ENCODE measurements at places on chromosomes 4 and X. TPM values are rescaled to one million over a fixed set of nuclear protein-coding genes. Genes with fewer than 3 reads are reported as not detected.

PRKG2 gene
- not detected for total RNA-seq

- H3K4me1 ChIP-seq, result peaks cover 44% of the 10 kb centered on the region
- no peak overlapping the region for H3K4me3 ChIP-seq
- no peaks in the 10 kb centered on the region for H3K36me3 ChIP-seq
- peaks cover 2% of the 10 kb centered on the region for H3K27me3 ChIP-seq
- no peak overlapping the region for H3K27ac ChIP-seq
Measured at GRCh38 chr4:155600244-155600643, 66.4 kb upstream of the GUCY1A1 start.

DNA sequence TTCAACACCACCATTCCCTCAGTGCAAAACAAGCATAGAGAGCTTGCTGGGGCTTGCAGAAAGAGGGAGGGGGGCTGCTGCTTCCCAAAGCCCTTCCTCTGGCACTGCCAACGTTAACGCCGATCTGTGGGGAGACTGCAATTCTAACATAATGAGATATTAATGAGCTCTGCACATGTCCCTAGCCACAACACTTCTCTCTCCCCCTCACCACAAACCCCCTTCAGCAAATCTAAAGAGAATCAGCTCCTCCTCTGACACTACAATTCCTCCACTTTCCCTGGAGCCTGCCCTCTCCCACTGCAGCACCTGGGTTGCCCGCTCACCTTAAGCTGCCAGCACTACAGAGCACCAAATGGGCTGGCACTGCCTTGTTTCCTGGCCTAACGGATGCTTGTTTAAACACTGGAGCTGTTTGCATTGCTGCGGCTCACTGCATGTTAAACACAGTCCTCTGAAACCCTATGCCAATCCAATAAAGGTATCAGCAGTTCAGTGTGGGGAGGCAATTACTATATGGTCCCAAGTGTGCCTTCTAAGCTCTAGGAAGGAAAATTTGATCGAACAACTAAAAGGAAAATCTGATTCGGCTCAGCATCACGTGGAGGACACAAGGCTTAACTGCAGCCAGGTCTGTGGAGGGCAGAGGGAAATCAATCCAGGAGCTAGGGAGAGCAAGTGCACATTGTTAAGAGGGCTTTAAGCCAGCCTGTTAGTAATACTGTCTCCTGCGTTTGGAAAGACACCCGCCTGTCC, 232.4 kb downstream of the MAML3 start:
- no peaks in the 10 kb centered on the region for H3K27me3 ChIP-seq
- H3K4me1 ChIP-seq, result peaks cover 42% of the 10 kb centered on the region
- no peaks in the 10 kb centered on the region for H3K36me3 ChIP-seq
- no peak for DNase-seq
- no peak overlapping the region for H3K27ac ChIP-seq

TBC1D9 gene
- total RNA-seq, result 38.8 TPM

DNA sequence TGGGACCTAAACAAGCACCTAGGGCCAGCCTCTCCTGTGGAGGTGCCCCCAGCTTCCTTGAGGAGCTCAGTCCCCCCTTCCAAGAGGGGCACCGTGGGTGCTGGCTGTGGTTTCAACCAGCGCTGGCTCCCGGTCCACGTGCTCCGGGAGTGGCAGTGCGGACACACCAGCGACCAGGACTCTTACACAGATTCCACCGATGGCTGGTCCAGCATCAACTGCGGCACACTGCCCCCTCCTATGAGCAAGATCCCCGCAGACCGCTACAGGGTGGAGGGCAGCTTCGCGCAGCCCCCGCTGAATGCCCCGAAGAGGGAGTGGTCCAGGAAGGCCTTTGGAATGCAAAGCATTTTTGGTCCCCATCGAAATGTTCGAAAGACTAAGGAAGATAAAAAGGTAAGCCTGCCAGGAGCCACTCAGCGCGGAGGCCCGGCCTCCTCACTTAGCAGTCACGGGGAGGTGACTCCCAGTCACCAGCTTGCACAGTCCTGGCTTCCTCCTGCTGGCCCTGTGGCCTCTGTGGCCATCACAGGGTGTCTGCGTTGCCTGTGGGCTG, 24.9 kb downstream of the RGS12 start:
- H3K4me1 ChIP-seq, result peaks cover 4% of the 10 kb centered on the region
- peaks cover 12% of the 10 kb centered on the region for H3K36me3 ChIP-seq
- H3K27ac ChIP-seq, result no peak overlapping the region
- no peaks in the 10 kb centered on the region for H3K27me3 ChIP-seq
- peak; percentile 78 for DNase-seq

NUP54 gene
- total RNA-seq, result 37.8 TPM

DNA sequence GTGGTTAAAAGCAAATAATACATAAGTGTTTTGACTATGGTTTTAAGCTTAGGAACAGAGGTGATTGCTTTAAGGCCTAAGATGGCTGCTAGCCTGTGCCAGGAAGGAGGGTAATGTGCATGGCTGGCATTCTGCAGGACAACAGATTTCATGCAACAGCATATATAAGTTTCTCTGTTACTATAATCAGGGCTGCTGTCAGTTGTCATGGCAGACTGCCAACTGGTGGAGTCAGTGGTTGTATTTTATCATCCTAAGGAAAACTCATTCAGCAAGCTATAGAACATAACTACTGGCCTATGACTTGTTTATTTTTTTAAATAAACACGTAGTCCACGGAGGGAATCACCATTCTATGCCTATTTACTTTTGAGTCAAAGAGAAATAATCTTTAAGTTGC, 77.7 kb upstream of the DCAF8L1 start:
- H3K36me3 ChIP-seq, result no peaks in the 10 kb centered on the region
- H3K27me3 ChIP-seq, result no peaks in the 10 kb centered on the region
- H3K4me1 ChIP-seq, result no peaks in the 10 kb centered on the region
- H3K4me3 ChIP-seq, result no peak overlapping the region
- DNase-seq, result no peak

ZIC3 gene
- total RNA-seq, result not detected

DNA sequence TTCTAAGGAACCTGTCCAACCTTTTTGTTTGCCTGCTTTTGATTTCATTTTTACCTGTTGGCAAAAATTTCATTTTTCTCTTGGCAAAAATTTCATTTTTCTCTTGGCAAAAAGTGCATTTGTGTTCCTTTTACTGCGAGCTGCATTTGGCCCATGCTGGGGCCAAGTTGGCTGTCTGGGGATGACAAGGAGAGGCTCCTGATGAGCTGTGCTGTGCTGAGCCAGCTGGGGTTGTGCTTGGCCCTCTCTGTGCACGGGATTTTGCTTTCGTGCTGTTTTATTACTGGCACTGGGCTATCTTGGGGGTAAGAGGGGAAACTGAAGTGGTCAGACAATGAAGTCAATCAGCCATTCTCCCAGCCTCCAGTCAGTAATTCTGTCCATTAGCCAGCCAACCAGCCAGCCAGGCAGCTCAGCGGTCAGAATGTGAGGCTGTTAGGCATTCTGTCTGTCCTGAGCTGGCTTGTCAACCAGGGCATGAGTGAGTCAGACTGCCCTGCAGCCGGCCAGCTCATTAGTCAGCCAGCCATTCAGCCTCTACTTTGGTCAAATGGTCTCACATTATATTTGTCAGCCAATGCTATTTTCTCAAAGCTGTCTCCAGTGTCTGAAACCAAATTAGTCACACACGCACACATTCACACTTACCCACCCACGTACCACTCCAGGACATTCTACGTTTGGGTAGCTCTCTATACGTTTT, 56.9 kb upstream of the PRPS1 start:
- no peaks in the 10 kb centered on the region for H3K36me3 ChIP-seq
- no peaks in the 10 kb centered on the region for H3K27me3 ChIP-seq
- H3K27ac ChIP-seq, result no peak overlapping the region
- no peak overlapping the region for H3K4me3 ChIP-seq

GRCh38 chr4:177239878-177240277, 69.8 kb upstream of the NEIL3 start:
- H3K36me3 ChIP-seq, result no peaks in the 10 kb centered on the region
- no peak for DNase-seq
- H3K27me3 ChIP-seq, result peaks cover 9% of the 10 kb centered on the region
- no peaks in the 10 kb centered on the region for H3K4me1 ChIP-seq
- H3K27ac ChIP-seq, result no peak overlapping the region

DNA sequence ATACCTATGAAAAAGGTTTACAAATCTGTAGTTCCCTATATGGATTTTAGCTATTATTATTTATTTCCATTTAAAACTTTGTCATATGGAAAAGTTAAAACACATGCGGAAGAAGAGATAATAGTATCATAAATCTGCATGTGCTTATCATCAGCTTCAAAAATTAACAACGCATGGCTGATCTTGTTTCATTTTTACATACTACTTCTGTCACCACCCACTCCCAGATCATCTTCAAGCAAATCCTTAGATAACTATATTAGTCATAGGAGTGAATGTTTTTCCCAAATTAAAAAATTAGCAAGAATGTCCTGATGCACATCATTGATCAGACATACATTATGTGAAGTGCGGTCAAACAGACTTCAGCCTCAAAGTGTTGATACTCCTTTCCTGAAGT, 24.6 kb upstream of the MOB1B start:
- no peak for DNase-seq
- H3K27me3 ChIP-seq, result no peaks in the 10 kb centered on the region
- no peak overlapping the region for H3K4me3 ChIP-seq

- no peak overlapping the region for H3K4me3 ChIP-seq
- H3K36me3 ChIP-seq, result no peaks in the 10 kb centered on the region
- no peak overlapping the region for H3K27ac ChIP-seq
- peaks cover 21% of the 10 kb centered on the region for H3K4me1 ChIP-seq
- no peaks in the 10 kb centered on the region for H3K27me3 ChIP-seq
Measured at GRCh38 chr4:53066155-53066554, 204.0 kb downstream of the RASL11B start.

DNA sequence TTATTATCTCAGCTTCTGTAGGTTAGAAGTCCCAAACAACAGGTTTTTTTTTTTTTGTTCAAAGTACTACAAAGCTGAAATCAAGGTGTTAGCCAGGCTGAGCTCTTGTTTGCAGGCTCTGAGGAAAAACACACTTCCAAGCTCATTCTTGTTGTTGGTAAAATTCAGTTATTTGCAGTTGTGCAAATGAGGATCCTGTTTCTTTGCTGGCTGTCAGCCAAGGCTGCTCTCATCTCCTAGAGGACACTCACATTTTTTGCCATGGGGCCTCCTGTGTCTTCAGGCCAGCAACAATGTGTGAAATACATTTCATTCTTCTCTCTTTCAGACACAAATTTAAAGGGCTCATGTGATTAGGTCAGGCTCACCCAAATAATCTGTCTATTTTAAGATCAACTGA, 60.3 kb upstream of the HSD17B10 start:
- H3K27me3 ChIP-seq, result peaks cover 7% of the 10 kb centered on the region
- no peak for DNase-seq
- H3K4me1 ChIP-seq, result peaks cover 7% of the 10 kb centered on the region
- H3K4me3 ChIP-seq, result no peak overlapping the region
- no peak overlapping the region for H3K27ac ChIP-seq

LRAT gene
- total RNA-seq, result not detected

DNA sequence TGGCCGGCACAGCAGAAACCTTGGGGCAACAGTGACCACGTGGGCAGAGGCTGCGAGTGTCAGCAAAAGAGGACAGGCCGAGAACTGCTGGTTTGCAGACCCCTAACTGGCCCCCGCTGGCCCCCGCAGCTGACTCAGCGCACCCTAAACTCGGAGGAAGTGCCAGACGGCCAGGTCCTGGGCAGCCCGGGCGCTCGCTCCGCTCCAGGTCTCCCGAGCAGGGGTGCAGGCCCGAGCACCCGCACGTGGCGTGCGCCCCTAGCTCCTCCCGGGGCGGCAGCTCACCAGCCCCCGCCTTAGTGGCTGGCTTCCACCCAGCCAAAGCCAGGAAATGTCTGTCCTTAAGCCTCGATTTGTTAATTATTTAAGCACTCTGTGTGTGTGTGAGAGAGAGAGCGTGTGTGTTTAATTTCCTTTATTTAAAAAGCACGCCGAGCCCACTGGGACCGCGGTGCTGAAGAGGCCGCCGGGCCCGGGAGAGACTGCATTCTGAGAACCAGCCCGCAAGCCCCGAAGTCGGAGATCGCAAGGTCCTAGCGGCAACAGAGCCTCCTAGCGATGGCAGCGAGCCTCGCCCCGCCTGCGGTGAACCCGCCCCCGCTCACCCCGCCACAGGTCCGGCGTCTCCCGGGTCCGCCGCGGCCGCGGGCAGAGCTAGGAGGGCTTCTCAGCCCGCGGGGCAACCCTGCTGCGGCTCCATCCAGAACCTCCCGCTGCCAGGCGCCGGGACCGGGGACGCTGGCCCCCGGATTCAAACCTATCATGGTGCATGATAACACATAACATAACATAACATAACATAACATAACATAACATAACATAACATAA, 45.9 kb upstream of the CDKN2AIP start:
- H3K27me3 ChIP-seq, result no peaks in the 10 kb centered on the region
- H3K4me3 ChIP-seq, result peak overlapping the region; percentile 83
- peak overlapping the region; percentile 67 for H3K27ac ChIP-seq
- peaks cover 9% of the 10 kb centered on the region for H3K4me1 ChIP-seq

DNA sequence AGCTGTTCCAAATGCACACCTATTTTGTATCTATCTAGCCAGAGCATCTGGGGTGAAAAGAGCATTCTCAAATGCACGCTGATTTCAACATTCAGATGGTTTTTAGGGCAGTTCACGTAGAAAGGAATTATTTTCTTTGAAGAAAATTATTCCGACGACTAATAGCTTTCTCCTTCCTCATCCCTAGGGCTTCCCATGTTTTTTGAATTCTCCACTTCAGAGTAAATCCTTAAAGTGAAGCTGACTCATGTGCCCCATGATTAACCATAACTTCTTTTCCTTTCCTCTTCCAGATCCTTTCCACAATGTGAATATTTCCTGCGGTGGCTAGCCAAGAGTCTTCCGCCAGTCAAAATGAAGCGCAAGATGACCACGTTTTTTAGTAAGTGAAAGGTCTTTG, 86.7 kb upstream of the PDHA1 start:
- DNase-seq, result no peak
- H3K4me3 ChIP-seq, result no peak overlapping the region
- H3K4me1 ChIP-seq, result no peaks in the 10 kb centered on the region
- H3K36me3 ChIP-seq, result no peaks in the 10 kb centered on the region
- no peak overlapping the region for H3K27ac ChIP-seq

DNA sequence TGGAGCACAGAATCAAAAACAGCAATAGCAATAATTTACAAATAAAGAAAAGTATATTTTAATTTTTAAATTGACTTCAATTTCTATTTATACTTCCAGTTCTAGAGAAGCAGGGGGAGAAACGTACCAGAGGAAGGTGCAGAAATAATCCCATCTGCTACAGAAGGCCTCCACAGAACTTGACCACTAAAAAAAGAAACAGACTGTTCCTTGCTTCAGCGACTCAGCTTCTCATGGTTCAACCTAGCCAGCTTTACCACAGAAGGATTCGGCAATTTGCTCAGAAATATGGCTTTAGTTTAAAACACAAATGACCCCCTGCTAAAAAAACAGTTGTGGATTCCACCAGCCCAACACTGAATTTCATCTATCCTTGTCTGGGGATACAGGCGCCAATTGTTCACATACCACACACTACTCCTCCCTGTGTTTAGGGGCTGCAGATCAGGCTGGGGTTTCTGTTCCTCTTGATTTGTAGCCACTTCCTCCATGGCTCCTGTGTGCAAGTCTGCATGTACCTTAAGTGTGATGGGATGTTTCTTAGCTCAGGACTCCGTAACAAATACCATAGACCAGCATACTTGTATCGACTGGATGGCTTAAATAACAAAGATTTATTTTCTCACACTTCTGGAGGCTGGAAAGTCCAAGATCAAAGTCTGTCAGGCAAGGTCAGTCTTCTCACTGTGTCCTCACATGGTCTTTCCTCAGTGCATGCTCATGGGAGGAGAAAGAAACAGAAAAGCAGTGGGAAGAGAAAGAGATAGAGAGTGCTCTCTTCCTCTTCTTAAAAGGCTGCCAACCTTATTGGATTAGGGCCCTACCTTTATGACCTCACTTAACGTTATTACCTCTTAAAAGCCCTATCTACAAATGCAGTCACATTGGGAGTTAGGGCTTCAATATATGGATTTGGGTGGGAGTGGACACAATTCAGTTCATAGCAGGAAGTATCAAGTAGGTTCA, 79.1 kb downstream of the AMOT start:
- H3K27ac ChIP-seq, result no peak overlapping the region
- no peak overlapping the region for H3K4me3 ChIP-seq
- peaks cover 4% of the 10 kb centered on the region for H3K4me1 ChIP-seq
- no peak for DNase-seq
- peaks cover 3% of the 10 kb centered on the region for H3K27me3 ChIP-seq

Measured in osteocyte (in vitro differentiated cells).